SK-N-SH (cell line): ENCODE measurements at places on chromosomes 1 and 21. TPM values are rescaled to one million over a fixed set of nuclear protein-coding genes. Genes with fewer than 3 reads are reported as not detected.

Gene OR2L13
- 0.15 and 0.23 TPM in 2 replicates for polyA plus RNA-seq

Gene UBASH3A
- polyA plus RNA-seq: not detected in 2 replicates

Gene SPATA45
- polyA plus RNA-seq: 0.24 TPM in 1 of 2 replicates, not detected in the other

Gene RGS5
- polyA plus RNA-seq: 260 and 290 TPM in 2 replicates

Gene LCE1A
- polyA plus RNA-seq: not detected in 2 replicates

Gene KCNA10
- not detected in 2 replicates for polyA plus RNA-seq

Gene RAB42
- polyA plus RNA-seq: 4.6 and 5.5 TPM in 2 replicates

DNA sequence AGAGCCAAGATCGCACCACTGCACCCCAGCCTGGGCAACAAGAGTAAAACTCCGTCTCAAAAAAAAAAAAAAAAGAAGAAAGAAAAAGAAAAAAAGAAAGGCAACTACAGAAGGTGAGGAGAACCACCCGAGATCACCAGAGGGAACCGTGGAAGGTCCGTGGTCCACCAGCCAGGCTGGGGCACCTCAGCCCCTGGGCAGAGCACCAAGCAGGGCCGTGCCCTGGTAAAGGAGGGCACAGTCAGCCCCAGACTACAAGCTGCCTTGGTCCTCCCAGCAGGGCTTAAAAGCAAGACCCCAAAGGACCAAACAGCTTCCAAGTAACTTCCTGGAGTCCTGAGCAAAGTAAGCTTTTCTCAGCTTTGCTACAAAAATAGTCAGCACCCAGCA, 8.8 kb upstream of the SAMD11 start:
- DNase-seq: no peak

DNA sequence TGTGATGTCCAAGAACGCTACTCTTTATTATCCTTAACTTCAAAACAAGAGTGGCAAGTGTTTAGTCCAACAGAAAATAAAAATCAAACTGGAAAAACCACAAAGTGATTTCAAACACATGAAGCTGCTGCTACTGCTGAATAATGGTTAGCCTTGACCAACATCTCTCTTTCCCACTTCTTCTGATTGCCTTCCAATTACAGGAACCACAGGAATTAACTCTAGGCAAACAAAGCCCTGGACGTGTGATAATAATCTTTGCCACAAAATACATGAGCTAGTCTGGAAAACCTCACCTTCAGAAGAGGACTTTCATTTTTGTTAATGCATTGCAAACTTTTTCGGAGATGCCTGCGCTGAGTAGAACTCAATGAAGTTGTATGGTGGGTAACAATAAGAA, 48.6 kb upstream of the COL11A1 start:
- DNase-seq: no peak

DNA sequence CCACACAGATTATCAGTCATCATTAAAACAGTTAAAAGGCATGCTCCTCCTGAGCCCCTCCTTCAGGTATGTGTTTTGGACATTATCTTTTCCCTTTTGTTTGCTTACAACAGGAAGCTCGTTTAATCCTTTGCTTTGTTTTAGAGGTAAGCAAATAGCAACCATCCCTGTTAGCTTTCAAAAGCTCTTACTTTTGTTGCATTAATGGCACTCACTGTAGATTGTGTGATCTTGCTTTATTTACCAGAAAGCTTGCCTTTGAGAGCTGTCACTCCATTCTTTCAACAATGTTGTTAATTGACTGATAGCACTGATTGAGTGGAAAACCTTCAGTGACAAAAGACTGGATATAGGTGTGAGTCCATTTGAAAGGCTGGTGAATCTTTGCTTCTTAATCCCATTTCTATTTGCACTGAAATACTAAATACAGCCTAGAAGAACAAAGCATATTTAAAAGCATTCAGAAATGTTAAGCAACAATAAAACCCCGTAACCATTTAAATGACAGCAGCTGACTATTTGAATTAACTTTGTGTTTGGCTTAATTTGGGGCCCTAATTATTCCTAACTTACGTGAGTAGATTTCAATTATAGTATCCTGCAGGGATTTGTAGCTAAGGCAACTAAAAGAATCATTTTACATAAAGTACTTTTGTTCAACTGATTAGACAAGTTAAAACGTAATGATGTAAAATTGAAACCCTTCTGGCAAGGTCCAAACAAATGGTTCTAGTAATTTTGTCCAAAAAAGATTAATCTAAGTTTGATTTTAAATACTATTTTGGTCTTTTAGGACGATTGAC, 48.3 kb downstream of the ADGRL2 start:
- no peak for DNase-seq

DNA sequence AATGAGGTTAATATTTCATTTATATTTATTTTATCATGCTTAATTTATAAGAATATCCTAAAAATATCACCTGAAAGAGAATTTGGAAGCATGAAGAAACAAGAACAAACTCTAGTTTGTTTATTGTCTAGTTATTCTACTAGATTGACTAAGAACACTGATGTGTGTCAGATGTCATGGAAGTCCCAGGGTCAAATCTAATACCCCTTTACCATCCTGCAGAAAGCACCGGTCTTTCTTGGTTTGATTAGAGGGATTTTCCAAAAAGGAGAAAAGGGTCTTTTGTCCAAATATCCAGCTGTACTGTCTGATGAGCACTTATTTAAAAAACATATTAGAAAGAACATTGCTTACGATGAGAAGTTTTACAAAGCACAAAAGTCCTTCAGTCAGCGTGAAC, 20.7 kb upstream of the CR2 start:
- DNase-seq: no peak

- peak; percentile 38 for DNase-seq
Observed at GRCh38 chr1:92817986-92818764, 13.7 kb upstream of the RPL5 start.

DNA sequence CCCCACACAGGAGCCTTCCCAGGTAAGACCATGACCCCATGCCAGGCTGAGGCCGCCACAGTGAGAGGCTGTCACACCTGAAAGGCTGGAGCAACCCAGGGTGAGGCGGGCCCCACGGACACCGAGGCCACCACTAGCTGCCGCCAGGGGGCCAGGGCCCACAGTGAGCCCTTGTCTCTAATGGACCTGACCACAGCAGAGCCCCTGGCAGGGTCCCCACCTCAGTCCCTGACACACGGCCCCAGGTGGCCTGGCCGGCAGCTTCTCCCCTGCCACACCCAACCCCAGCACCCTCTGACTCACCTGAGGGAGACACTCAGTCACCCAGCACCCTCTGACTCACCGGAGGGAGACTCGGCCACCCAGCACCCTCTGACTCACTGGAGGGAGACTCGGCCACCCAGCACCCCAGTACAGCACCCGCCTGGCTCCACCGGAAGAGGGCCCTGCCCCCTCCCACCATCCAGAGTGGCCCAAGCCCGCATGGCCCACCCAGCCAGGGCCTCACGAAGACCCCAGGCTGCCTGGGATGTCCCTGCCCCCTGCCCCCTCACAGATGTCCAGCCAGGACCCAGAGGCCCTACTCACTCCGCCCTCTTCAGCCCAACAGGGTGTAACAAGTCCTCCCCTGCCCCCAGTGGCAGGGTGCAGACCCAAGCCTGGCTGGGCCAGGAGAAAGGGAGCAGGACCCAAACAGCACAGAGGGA, 4.4 kb downstream of the DVL1 start:
- DNase-seq: peak; percentile 85

DNA sequence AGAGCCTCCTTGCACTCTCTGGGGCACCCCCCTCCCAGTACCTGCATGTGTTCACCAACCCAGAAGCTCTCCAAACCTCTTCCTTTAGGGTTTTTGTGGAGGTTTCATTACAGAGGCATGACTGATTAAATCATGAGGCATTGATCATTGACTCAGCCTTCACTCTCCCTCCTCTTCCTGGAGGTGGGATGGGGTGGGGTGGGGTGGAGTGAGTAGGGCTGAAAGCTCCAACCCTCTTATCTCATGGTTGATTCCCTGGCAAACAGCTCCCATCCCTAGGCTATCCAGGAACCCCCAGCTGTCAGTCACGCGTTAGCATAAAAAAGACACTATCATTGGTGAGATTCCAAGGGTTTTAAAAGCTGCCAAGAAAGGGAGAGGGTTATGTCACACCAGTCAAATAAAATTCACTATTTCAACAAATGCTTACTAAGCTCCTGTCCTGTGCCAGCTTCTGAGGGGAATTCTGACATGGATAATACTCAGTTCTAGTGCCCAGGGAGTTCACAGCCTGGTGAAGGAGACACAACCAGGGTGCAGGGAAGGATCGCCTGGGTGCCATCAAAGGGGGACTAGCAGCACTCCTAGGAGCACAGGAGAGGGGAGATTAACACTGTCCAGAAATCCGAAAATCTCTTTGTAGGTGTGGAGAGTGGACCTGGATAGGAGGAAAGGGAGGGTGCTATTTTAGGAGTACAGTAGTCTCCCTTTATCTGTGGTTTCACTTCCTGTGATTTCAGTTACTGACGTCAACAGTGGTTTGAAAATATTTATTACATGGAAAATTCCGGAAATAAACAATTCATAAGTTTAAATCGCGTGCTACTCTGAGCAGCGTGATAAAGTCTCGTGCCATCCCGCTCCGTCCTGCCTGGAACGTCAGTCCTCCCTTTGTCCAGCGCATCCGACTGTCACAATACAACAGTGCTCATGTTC, 6.8 kb upstream of the IL24 start:
- DNase-seq: no peak

DNA sequence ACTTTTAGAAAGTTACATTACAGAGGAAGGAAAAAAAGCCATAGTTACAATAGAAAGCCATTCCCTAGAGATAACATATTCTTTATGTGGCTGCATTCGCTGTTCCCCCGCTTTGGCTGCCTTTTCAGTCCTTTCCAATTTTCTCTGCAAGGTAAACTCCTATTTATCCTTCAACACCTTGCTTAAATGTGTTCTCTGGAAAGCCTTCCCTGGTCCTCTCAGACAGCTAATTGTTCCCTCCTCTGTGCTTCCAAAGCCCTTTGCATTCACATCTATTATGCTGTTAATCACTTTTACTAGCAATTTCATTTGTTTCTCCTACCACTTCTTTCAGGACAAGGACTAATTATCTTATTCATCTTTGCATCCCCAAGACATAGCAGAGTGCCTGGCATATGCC, 1.6 kb downstream of the PHC2 start:
- DNase-seq: no peak

DNA sequence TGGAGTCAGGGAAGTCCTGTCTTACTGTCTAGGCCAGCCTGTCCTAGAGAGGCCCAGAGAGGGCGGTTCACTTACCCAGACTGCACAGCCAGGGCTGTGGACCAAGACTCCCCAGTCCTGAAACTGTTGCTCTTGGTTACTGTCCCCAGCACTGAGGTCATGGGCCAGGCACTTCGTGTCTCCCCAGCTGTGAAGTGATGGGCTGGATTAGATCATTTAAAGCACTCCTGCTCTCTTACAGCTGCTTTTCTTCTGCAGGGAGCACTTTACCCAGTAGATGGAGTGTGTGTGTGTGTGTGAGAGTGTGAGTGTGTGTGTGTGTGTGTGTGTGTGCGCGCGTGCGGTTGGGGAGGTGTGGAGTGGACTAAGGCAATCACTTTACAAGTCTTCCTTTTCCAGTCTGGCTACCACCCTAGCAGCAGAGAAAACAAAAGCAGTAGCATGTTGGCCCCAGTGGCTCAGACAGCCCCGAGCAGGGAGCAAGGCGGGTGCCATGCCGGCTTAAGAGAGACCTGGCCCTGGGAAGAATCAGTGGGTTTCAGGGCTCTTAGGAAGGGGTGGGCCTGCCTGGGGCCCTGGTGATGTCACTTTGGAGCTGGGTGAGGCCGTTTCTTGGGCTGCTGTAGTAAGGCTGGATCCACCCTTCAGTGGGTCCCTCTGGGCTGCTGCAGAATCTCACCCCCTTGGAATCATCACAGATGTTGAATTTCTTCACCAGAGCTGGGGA, 2.4 kb downstream of the SPSB1 start:
- no peak for DNase-seq

DNA sequence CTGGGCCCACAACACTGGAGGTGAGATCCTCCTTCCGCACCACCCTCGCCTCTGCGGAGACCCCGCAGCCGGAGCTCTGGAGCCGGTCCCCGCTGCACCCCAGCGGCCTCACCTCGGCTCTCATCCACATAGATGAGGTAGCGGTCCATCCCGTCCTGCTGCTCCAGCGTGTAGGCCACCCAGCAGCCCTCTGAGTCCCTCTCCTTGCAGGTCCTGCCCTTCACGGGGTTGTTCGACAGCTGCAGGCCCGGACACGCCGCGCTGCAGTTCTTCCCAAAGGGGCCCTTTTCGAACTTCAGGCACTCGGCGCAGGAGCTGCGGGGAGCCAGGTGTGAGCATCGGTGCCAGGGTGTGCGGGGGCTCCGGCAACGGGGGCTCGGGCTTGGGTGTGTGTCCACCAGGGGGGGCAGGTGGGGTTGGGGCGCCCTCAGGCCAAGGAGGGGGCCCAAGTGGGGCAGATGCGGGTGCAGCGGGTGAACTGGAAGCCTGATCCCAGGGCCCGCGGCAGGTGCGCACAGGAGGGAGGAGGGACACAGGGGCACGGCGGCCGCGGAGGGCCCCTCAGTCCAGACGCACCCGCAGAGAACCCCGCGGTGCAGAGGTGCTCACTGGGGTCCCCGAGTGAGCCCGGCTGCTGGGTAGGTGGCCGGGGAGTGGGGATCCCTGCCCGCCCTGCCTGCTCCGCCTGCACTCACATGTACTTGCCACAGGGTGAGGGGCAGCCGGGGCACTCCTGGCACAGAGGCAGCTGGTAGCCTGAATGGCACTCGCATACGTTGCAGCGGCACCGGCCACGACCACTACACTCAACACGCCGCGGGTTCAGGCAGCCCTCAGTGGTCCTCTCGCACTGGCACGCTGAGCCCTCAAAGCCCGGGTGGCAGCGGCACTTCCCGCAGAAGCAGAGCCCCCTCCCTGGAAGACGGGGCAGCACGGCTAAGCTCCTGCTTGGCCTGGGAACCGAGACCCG, 15.4 kb upstream of the PTTG1IP start:
- DNase-seq: no peak

GRCh38 chr1:225366552-225366951, 61.3 kb downstream of the LBR start:
- DNase-seq: no peak

- DNase-seq: no peak
Observed at GRCh38 chr1:18693256-18694098, 62.8 kb downstream of the PAX7 start.

GRCh38 chr1:31639543-31639942, 5.1 kb downstream of the PEF1 start:
- DNase-seq: no peak

- no peak for DNase-seq
Observed at GRCh38 chr1:193929374-193930033, 743.1 kb upstream of the B3GALT2 start.

DNA sequence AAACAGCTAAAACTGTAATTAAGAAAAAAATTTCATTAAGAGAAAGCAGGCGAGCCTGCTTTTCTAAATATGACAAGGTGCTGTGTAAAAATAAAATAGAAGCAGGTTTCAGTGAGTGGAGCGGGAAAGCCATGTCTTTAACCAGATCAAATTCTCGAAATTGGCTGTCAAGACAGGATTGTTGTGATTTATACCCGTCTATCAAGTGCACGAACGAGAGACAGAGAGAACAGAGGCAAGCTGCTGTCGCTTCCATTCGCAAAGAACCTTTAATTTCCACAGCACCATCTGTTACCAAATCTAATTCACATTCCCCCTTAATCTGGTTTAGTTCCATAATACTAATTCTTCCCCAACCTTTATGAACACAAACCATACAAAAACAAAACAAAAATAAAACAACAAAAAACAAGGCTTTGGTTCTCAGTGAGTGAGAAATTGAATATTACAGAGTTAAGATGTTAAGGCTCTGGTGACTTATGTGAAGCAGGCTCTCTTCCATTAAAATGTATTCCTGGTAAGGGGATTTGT, 35.0 kb downstream of the ESRRG start:
- DNase-seq: peak; percentile 14

GRCh38 chr1:47837866-47838561, 159.2 kb downstream of the TRABD2B start:
- DNase-seq: no peak

- DNase-seq: no peak
Observed at GRCh38 chr1:45148209-45148825, 58.1 kb downstream of the ZSWIM5 start.
